Muscle of back (tissue), 13 donors: ENCODE measurements at places on chromosomes 3 and 15. TPM values are rescaled to one million over a fixed set of nuclear protein-coding genes. Genes with fewer than 3 reads are reported as not detected.

FOXB1 gene
- polyA plus RNA-seq, result not detected

RBPMS2 gene
- polyA plus RNA-seq, result 4.1 TPM

HRG gene
- 0.04 TPM for polyA plus RNA-seq

CA12 gene
- 1.0 TPM for polyA plus RNA-seq

HMG20A gene
- 49.1 TPM for polyA plus RNA-seq

MOBP gene
- polyA plus RNA-seq, result 0.06 TPM

CPNE4 gene
- polyA plus RNA-seq, result 0.62 TPM

CHL1 gene
- polyA plus RNA-seq, result 1.8 TPM
